ENCODE measurements at places on chromosomes 11 and 22.

- DNase-seq = no peak
Measured at GRCh38 chr11:133536198-133536597, 3.9 kb upstream of the OPCML start.

DNA sequence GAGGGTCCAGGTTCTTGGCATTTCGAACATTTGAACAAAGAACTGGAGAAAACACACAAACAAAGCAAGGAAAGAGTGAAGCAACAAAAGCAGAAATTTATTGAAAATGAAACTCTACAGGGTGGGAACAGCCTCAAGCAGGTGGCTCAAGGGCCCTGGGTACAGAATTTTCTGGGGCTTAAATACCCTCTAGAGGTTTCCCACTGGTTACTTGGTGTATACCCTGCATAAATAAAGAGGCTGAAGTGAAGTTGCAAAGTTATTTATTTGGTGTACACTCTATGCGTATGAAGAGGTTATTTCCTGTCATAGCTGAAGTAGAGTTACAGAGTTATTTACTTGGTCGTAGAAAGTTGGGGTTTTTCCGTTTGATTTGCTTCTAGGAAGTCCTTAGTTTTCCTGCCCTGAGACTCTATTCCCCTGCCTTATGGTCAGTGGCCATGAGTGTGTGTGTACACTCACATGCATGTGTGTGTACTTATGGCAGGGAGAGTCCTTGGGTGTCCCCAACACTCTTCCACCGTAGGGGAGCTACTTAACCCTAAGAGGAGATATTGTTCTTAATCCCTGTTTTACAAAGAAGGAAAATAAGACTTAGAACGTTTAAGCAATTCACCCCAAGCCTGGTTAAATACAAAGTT, 5.6 kb upstream of the SMCO4 start:
- DNase-seq = no peak

GRCh38 chr22:50222508-50222907, 21.7 kb downstream of the SELENOO start:
- no peak for DNase-seq

- no peak for DNase-seq
Measured at GRCh38 chr11:93737904-93738612, 3.2 kb downstream of the TAF1D start.

DNA sequence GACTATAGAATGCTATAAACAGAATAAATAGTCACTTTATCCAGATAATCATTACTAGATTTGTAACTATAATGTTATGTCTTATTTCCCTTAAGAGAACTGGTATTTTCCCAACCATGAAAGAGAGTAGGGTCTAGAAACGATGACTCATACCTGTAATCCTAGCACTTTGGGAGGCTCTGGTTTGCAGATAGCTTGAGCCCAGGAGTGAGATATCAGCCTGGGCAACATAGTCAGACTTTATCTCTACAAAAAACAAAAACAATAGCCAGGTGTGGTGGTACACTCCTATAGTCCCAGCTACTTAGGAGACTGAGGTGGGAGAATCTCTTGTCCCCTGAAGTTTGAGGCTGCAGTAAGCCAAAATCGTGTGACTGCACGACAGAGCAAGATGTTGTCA, 30.9 kb downstream of the OR52A5 start:
- no peak for DNase-seq
